SW 1271 (cell line): ENCODE measurements at places on chromosomes 3 and 15.
A peak's percentile ranks its signal among the peaks of the same experiment; 100 is the strongest.

GRCh38 chr3:57221883-57222282 lies 5.6 kb upstream of the APPL1 start:
- no peak for DNase-seq

- no peak for DNase-seq
These were observed 456.3 kb upstream of the KCNMB2 start for GRCh38 chr3:178079966-178080365.

- DNase-seq = no peak
These were observed 61.2 kb downstream of the RFTN1 start for GRCh38 chr3:16452261-16452660.

DNA sequence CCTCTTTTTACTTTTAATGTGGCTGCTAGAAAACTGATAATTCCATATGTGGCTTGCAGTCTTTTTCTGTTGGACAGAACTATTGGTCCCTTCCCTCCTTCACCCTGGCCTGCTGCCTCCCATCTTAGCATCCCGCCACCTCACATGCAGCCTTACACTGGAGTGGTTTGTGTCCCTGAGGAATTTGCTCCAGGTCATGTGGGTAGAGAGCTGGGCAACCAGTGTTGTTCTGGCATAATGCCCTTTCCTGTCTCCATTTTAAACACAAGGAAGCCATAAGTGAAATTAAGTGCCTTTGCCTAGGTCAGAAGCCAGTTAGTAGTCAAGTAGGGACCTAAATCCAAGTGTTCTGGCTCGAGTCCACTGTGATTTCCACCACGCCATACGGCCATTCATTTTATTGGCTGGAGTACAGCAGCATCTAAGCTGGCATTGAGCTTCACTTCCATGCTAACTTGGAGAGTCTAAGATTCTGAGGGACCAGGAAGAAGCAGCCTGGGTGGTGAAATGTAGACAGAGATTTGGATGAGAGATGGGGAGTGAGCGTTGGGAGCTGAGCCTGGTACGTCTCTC lies 46.0 kb upstream of the PLXNA1 start:
- DNase-seq = no peak

DNA sequence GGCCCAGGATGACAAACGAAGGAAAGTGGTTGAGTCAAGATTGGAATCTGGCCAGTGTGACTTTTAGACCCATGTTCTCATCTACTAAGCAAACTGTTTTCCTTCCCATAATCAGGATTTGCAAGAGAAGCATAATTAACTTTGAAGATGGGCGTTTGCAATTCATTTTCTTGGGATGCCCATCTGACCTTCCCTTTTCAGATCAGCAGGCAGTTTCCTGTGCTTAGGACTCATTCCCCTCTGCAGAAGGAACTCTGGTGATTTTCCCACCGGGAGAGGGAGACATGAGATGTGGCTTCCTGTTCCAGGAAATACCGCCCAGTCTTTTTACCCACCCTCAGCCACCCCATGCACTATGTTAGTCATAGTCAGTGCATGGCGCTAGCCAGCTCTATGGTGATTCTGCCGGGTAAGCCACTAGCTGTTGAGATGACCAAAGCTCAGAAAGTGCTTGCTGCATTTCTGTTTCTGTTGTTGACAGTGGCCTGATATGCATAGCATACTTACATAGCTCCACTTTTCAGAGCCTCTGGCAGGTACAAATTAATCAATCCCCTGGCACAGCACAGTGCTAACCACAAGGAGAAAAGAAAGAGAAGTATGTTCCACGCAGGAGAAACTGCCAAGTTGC lies 129.4 kb downstream of the VGLL4 start:
- peak; percentile 41 for DNase-seq

- DNase-seq = no peak
These were observed 102.9 kb upstream of the ARHGEF3 start for GRCh38 chr3:56904552-56905215.

- no peak for DNase-seq
These were observed 292 bp downstream of the USP4 start for GRCh38 chr3:49339581-49339940.

DNA sequence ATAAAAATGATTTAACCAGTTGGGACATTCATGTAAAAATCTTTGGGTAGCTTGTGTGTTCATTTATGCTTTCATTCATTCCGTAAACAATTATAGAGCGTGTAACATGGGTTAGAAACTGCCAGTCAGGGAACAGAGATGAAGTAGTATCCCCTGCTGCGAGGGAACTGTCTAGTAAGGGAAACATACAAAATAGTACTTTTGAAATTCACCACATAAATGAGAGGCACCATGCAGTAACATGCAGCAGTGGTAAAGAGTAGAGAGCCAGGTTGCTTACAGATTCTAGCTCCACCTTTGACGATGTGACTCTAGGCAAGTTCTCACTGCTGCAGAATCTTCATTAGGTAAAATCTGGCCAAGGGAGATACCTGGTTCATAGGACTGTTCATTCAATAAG lies 938 bp downstream of the DZIP3 start:
- no peak for DNase-seq

- DNase-seq = no peak
These were observed 240.7 kb downstream of the LPP start for GRCh38 chr3:188394623-188395022.

DNA sequence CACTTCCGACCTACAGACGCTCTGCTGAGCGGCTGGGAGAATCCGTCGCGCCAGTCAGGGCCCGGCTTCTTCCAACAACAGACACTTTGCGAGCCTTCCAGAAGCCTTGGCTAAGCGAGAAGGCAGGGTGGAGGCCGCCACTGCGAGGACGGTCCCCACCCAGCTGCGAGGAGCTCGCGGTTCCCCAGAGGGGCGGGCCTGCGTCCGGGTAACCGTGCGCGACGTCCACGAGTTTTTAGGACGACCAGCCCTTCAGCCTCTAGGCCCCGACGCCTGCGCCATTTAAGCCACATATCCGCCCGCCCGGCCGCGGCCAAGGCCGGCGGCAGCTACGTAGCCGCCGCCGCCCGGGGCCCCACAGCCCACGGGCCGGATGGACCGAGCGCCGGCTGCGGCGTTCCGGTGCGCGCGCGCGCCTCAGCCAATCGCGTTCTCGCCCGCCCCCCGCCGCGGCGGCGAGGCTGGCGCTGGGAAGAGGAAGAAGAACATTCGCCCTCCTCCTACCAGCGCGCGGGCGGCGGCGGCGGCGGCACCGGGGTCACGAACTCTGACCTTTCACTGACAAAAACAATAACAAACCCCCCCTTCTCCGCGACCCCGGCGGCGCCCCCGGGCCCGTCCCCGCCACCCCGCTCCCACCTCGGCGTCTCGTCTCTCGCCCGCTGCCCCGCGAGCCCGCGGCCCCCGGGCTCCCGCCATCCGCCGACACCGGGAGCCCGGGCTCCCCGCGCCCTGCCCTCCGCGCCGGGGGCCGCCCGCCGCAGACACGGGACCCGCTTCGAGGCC lies at the start of gene NR2C2:
Gene NR2C2 (plus strand): TSS at position 484 of the 786 bp plus-strand sequence. CDS start 56,332 bp downstream, outside the sequence.
- DNase-seq = peak; percentile 48

GRCh38 chr15:94002041-94002440 lies 229.3 kb upstream of the MCTP2 start:
- no peak for DNase-seq

- no peak for DNase-seq
These were observed 164.0 kb downstream of the CHST2 start for GRCh38 chr3:143283432-143284128.

DNA sequence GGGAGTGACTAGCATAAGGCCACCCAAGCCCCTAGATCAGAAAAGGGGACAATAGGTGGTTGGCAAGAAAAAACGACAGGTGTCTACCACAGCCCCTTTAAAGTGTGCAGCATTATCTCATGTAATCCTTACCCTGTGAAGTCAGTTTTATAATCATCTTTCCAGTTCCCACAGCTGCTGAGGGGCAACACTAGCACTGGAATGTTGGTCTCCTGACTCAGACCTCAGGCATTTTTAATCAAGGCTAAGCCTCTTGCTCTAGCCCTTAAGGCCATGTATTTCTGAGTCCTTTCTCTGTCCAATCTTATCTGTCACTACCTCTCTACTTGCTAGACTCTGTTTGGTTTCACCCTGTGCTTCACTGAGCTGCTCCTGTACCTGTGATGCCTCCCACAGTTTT lies 171.7 kb downstream of the TLE3 start:
- no peak for DNase-seq
